ENCODE measurements at places on chromosomes 16 and 17. TPM values are rescaled to one million over a fixed set of nuclear protein-coding genes. Genes with fewer than 3 reads are reported as not detected.

DNA sequence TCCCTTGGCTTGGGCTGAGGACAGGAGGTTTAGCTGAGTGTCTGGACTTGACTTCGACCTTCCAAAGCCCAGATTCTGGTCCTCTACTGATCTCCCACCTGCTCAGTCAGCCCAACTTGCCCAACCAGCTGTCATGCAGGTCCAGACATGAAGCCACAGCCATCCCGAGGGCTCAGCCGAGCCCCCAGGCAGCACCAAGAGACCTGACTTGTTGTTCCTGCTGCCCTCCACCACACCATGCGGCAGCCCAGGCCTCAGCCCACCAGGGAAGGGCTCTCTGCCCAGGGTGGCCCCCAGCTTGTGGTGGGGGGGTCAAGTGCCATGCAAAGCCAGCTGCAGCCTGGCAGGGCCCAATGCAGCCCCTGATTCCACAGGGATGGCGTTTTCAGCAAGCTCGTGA, 17.2 kb upstream of the CACNG4 start:
- no peaks in the 10 kb centered on the region for H3K27me3 ChIP-seq
- no peak overlapping the region for H3K4me3 ChIP-seq
- no peak overlapping the region for H3K27ac ChIP-seq
- no peaks in the 10 kb centered on the region for H3K4me1 ChIP-seq
- H3K36me3 ChIP-seq, result no peaks in the 10 kb centered on the region
- no peak for DNase-seq

- no peak overlapping the region for H3K4me3 ChIP-seq
- no peak overlapping the region for H3K27ac ChIP-seq
- no peak for DNase-seq
- no peaks in the 10 kb centered on the region for H3K4me1 ChIP-seq
- H3K36me3 ChIP-seq, result no peaks in the 10 kb centered on the region
These were observed 249.4 kb downstream of the SNX29 start for GRCh38 chr16:12225806-12226465.

- peaks cover 27% of the 10 kb centered on the region for H3K4me1 ChIP-seq
- H3K27ac ChIP-seq, result peak overlapping the region; percentile 76
- no peaks in the 10 kb centered on the region for H3K36me3 ChIP-seq
- no peak overlapping the region for H3K4me3 ChIP-seq
- DNase-seq, result no peak
These were observed 14.8 kb downstream of the HDAC5 start for GRCh38 chr17:44108440-44109311.

GRCh38 chr17:41779954-41780353, 6.6 kb downstream of the JUP start:
- H3K27me3 ChIP-seq, result no peaks in the 10 kb centered on the region
- DNase-seq, result no peak
- H3K4me3 ChIP-seq, result no peak overlapping the region
- peaks cover 25% of the 10 kb centered on the region for H3K4me1 ChIP-seq
- H3K27ac ChIP-seq, result no peak overlapping the region
- no peaks in the 10 kb centered on the region for H3K36me3 ChIP-seq

DNA sequence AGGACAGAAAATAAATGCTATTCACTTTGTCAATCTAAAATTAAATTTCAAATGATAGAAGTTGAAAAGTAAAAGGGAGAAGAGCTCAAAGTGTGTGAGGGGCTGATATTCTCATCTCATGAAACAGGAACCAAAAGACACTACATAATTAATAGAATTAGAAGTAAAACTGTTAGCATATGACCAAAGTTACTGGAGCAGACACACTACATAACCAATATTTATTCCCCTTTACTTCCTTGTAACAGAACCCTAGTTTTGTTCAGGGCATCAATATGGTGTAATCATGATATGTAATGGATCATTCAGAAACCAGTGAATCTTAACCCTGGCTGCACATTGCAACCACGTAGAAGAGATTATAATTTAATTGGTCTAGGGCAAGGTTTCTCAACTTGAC, 109.5 kb upstream of the SIAH1 start:
- H3K4me1 ChIP-seq, result peaks cover 6% of the 10 kb centered on the region
- no peaks in the 10 kb centered on the region for H3K27me3 ChIP-seq
- no peak overlapping the region for H3K27ac ChIP-seq
- no peak for DNase-seq
- no peak overlapping the region for H3K4me3 ChIP-seq
- no peaks in the 10 kb centered on the region for H3K36me3 ChIP-seq

- no peak overlapping the region for H3K4me3 ChIP-seq
- H3K27ac ChIP-seq, result no peak overlapping the region
- H3K36me3 ChIP-seq, result no peaks in the 10 kb centered on the region
- DNase-seq, result no peak
These were observed 195.2 kb downstream of the AXIN2 start for GRCh38 chr17:65366102-65366844.

The C17orf78 gene
- not detected for total RNA-seq

The TBC1D3K gene
- not detected for total RNA-seq

The GOSR2 gene
- total RNA-seq, result 32.9 TPM

The C1QTNF8 gene
- not detected for total RNA-seq

The OR1F1 gene
- total RNA-seq, result not detected

The CPHXL2 gene
- not detected for total RNA-seq

The ALOX15B gene
- total RNA-seq, result 0.37 TPM
